Activated CD4-positive, alpha-beta T cell treated with anti-CD3 and anti-CD28 coated beads, Interleukin-10, Interleukin-2, amounts not matched to agents 100 ng/mL and 50 ng/mL, durations not matched to agents 16 hours and 8 hours (primary cell): ENCODE measurements at places on chromosomes 11 and 22.

GRCh38 chr11:12725055-12725862 lies 51.0 kb downstream of the TEAD1 start:
- DNase-seq = no peak

- DNase-seq = no peak
These were observed 178.2 kb downstream of the LRRC4C start for GRCh38 chr11:41281131-41281742.

GRCh38 chr11:132358573-132358953 lies 988.1 kb downstream of the NTM start:
- DNase-seq = no peak

GRCh38 chr22:48727454-48728058 lies 1100.1 kb downstream of the BRD1 start:
- DNase-seq = no peak

DNA sequence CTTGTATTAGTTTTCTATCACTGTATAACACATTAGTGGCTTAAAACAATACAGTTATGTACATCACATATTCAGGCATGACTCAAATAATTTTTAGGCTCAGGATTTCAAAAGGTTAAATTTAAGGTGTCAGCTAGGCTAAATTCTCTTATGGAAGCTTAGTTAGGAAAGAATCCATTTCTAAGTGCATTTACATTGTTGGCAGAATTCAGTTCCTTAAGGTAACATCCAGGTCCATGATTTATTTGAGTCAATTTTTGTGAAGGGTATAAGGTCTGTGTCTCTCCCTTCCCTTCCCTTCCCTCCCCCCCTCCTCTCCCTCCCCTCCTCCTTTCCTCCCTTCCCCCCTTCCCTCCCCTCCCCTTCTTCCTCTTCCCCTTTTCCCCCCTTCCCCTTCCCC lies 399.0 kb upstream of the CNTN5 start:
- DNase-seq = no peak

- no peak for DNase-seq
These were observed at the start of gene CYB5R2 for GRCh38 chr11:7672960-7673723. CYB5R2 (minus strand) TSS chr11:7673500; CDS start chr11:7672825, 675 bp downstream.

DNA sequence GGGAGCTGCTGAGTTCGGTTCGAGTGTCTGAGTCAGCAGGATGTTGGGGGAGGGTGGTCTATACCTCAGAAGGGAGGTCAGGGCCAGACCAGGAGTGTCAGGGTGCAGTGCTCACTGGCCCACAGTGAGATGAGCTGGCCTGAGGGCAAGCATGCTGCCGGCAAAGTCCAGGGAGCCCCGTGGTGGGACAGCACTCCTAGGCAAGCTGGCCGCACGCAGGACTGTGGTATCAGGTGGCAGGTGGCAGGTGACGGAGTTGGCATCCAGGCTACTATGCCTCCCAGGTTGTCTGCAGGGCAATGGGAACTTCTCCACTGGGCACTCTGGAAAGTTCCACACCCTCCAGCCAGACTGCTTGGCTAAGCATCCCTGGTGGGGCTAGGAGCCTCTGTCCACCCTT lies 4.8 kb downstream of the FGF3 start:
- DNase-seq = no peak

DNA sequence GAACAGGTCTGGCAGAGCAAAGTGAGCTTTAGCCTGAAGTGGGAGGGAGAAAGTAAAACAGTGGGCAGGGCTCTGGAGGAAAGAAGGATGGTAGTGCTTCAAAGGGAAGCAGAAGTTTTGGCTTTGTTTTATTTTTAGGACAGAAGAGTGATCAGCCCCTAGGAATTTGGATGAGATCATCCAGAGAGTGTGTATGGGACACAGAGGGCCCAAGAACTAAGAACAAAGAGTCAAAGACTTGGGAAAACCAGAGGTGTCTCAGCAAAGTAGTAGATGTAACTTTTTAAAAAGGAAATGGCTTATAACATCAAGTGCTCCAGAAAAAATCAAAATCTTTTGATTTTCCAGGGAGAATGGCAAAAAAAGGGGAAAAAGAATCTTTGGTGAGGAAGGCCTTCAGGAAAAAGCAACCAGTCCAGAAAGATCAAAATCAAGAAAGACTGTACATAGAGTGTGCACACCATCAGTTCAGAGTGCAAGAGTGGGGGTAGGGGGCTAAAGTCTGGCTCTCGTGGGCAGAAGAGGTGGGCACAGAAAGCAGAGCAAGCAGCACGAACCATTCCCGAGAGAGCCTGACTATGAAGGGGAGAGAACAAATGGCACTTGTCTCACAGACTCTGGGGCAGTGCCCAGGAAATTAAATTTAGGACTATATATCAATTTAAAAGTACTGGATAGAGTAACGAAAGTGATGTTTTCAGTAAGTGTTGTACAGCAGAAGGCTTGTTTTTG lies 30.0 kb downstream of the MAPK1 start:
- DNase-seq = no peak

- no peak for DNase-seq
These were observed 74.3 kb downstream of the RTL6 start for GRCh38 chr22:44423556-44424358.

DNA sequence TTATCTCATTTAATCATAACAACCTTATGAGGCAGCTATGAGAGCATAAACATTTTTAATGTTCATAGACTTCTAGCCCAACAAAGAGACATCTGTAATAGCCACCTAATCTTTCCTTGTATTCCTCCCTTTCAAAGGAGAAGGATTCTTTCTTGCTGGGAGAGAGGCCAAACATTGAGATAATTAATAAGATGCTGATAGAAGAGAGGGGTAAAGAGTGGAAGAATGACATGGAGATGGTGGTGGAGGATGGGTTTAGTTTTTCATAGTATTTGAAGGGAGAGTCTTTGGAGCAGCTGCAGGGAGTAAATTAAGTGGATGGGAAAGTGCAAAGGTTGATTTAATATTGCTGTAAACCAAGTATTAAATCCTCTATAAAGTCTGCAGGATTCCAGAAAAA lies 57.9 kb downstream of the ARL14EP start:
- DNase-seq = no peak

DNA sequence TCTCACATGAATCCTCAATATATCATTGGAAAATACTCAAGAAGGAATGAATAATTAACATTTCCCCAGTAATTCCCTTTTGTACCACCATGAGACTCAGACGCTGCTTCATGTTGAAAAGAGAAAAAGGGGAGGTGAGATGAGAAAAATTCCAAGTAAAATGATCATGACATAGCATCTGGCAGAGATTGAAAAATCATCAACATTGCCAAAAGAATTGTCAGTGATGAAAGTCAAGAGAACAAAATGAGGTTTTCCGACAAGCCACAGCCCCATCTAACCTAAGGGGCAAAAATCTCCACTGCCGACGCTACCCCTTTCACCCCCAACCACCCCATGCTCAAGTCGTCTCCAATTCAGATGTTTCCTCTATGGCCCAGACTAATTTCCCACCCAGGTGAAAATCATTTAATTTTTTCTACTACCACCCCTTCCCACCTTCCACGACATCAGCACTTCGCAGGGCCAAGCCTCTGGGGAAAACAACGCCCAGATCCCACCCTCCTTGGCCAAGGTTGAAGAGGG lies 1.2 kb downstream of the RAB6A start:
- DNase-seq = no peak

DNA sequence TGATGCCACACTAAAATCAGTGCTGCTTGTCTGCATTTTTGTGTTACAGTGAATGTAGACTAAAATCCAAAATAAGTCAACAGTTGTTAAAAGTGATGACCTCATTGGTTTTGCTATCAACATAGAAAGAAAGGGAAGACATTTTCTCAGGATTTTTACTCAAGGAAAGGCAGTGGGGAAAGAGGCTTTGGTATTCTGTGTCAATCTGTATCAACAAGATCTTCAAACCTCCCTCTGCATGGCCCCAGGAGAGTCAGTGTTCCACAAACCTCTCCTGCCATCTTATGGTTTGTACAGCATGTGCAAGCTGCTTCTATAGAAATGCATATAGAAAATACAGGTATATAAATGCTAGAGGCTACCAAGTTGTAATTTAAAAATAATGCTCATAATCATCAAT lies 13.8 kb upstream of the OR51M1 start:
- DNase-seq = no peak

DNA sequence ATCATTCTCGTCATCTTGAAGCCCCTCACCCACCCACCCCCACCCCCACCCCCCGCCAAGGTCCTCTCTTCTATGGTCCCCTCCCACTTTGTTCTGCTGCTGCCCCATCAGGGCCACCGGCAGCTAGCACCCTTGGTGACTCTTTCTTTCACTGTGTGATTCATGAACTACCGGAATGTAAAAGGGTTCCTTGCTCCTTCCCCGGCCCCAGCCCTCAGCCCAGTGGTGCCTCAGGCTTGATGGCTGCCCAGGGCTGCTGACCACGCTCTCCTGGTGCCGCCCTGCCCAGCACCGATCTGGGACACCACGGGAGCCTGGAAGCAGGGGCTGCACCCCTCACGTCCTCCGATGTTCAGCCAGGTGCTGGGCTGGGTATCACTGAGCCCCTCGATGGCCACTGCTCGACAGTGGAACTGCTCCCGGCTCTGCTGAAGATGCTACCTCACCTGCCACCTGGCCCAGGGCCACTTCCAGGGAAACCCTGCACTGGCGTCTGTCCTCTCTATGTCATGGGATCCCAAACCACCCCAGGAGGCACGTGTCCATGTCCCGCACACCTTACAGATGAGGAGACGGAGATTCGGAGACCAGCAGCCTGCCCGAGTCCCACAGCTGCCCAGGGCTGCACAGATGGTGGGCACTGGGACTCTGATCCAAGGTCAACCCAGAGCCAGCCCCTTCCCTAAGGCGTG lies 39.7 kb downstream of the IGLL5 start:
- DNase-seq = no peak

GRCh38 chr22:27133681-27134314 lies 476.4 kb downstream of the MIAT start:
- DNase-seq = no peak

DNA sequence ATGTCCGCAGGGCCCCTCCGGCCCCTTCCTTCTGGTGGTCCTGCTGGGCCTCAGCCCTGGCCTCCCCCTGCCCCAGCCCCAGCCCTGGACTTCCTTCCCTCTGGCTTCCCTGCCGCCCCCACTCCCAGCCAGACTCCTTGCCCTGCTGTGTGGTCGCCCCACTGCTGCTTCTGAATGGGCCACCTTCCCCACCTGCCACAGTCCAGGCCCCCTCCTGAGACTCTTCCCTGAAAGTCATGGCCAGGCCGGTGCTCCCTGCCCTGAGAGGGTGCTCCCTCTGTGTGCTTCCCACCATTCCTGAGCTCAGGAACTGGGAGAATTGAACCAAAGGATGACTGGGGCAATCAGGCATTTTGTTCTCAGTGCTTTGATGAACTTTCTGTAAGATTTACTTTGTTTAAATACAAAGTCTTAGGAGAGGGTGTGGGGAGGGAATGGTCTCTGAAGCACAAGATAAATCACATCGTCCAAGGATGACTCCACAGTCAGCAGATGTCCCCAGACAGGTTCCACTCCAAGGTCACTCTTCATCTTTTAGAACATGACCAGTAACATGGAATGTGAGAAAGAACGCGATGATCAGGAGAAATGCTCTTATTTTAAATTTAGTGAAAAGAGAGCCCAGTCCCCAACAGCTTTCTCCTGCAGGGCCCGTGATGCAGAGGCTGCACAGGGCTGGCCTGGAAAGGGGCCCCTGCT lies 774 bp downstream of the APOBEC3D start:
- DNase-seq = no peak

DNA sequence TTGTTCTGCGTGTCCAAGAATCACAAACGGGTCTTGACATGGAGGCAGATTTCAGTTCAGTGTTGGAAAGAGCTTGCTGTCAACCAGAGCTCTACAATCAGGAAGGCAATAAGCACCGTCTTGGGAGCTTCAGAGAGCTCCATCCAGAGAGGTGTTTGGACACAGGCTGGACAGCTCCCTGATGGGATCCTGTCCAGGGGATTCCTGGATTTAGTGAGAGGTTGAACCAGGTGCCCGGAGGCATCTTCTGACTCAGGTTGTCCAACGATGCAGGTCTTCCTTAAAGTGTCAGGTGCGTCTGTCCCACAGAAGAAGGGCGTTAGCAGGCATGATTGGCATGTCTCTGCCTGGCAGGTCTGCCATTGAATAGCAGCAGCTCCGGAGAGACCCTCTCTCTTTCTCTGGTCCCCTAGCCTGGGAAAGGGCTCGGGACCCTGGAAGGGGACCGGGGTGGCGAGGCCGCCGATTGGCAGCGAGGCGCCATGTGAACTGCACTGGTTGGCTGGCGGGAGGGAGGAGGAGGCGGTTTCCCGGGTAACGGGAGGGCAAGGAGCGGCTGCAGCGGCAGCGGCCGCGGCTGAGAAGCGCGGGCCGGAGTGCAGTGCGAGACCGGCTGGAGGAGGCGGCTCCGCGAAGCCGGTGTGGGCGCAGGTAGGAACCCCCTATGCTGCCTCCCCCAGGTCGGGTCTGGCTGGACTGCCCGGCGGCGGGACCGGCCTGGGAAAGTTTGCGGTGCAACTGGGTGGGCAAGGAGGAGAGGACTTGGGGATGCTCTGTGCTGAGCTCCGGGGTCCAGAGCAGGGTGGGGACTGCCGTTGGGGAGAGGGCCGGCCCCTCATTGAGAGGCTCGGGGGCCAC lies 104.1 kb upstream of the E2F8 start:
- DNase-seq = no peak

GRCh38 chr11:2549876-2550605 lies 105.2 kb downstream of the KCNQ1 start:
- DNase-seq = no peak

DNA sequence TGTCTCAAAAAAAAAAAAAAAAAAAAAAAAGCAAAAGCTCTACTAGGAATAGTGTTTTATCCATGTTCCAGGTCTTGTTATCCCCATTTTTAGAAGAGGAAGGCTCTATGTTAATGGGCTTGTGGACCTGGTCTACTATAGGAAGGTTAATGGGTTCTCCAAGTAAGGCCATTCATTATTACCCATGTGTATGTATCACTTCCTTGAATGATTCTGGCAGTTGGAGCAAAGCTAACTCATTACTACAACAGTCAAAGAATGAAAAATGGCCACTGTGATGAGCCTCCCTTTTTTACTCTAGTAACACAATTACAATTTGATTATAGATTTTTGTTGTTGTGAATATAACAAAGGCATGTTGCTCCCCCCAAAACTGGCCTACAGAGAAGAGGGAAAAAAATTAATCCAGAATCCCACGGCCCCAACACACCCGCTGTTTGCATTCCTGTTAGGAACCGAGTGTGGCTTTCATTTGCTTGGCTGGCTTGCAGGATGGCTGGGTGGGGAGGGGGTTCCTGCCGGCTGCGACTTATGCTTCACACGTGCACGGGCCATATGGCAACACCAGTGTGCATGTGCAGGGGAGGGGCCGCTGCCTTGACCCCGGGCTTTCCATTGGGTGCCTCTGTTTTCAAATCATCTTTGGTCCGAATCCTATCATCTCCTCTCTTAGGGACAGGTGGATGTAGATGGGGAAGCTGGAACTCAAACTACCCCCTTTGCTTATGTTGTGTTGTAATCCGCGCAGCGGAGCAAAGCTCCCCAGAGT lies 148.8 kb downstream of the HIPK3 start:
- no peak for DNase-seq
